ENCODE measurements at places on chromosomes 12 and 14.

DNA sequence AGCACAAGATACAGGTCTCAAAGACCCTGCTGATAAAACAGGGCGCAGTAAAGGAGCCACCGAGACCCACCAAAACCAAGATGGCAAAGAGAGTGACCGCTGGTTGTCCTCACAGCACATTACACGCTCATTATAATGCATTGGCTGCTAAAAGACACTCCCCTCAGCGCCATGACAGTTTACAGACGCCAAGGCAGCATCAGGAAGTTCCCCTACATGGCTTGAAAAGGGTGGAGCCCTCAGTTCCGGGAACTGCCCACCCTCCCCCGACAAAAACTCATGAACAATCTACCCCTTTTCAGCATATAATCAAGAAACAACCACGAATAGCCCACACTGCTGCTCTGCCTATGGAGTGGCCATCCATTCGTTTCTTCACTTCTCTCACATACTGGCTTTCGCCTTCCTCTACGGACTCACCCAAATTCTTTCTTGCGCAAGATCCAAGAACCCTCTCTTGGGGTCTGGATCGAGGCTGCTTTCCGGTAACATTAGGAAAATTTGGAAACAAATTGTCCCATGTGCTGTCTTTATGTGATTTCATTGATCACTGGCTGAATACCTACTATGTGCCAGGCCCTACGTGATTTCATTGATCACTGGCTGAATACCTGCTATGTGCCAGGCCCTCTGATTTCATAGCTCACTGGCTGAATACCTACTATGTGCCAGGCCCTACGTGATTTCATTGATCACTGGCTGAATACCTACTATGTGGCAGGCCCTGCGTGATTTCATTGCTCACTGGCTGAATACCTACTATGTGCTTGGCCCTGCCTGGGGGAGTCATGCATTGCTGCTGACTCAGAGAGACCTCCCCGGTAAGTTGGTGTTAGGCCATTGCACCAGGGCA, 126.4 kb downstream of the PIWIL1 start:
- no peak for DNase-seq

DNA sequence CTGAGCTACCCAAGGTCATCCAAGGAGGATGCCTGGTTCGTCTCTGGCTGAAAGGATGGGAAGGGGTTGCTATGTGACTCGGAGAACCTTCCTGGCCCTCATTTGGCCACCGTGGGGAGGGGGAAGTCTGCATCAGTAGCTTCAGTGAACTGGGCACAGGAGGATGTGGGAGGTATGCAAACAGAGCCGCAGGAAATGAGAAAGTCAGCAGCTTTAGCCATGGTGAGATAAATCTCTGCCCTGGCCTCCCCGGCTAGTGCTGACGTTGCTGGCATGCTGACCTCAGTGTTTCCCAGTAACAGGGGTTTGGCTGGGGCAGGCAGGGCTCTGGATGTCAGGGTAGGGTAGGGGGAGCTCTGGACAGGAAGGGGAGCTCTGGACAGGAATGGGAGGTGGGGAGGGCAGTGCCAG, 2.3 kb upstream of the CEBPE start:
- no peak for DNase-seq

GRCh38 chr14:27228053-27228452, 630.2 kb upstream of the NOVA1 start:
- peak; percentile 3 for DNase-seq

DNA sequence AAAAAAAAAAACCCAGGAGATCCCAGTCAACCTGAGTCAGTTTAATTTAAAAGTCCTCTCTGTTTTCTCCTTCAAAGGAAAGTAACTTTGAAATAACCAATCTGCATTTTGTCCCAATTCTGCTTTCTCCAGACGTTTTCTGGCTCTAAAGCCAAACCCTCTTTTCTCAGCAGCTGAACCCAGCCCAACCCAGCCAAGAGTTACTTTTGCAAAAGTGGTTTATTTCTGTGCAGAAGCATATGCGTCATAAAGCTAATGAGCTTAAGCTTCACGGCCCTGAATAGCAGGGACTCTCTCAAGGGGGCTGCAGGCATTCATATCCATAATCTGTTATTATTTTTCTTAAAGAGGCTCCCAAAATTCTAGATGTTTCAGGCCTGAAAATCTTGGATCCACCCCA, 176.6 kb downstream of the GALC start:
- DNase-seq, result no peak

DNA sequence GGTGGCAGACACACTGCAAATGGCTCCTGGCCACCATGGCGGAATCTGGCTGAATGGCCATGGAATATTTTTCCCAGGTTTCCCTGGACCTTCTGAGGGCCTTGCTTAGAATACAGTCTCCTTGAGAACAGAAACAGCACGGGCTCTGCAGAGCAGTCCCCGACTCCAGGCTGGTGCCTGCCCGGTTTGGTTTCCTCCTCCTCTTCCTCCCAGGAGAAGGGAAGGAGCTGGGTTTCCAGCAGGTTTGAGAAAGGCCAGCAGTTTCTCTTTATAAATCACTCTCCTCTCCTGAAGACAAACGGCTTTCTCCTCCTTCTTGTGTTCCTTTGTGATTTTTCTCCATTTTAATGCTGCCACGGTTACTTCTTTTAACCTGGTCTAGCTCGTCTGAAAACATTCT, 106.8 kb upstream of the RFLNA start:
- DNase-seq, result no peak

DNA sequence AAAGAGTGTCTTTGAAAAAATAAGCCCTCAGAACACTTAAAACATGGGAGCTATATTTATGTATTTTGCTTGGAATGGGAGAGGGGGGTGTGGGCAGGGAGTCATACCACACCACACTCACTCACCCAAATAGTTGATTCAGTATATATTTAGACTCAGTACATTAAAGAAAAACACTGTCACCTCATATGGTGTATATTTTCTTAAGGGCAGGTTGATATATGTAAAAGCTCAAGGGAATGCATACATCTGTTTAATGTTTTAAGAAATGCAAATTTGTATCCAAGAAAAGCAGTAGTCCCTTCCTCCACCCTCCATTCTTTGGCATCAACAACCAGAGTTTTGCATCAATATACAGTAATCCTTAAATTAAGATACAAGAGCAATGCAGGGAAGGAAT, 1.4 kb downstream of the NFYB start:
- DNase-seq, result no peak

GRCh38 chr14:22305607-22306006, 283.4 kb downstream of the DAD1 start:
- no peak for DNase-seq

- DNase-seq, result no peak
Observed at GRCh38 chr12:115260762-115261675, 577.0 kb upstream of the TBX3 start.

GRCh38 chr14:68637106-68638021, 155.5 kb downstream of the ZFP36L1 start:
- DNase-seq, result no peak

DNA sequence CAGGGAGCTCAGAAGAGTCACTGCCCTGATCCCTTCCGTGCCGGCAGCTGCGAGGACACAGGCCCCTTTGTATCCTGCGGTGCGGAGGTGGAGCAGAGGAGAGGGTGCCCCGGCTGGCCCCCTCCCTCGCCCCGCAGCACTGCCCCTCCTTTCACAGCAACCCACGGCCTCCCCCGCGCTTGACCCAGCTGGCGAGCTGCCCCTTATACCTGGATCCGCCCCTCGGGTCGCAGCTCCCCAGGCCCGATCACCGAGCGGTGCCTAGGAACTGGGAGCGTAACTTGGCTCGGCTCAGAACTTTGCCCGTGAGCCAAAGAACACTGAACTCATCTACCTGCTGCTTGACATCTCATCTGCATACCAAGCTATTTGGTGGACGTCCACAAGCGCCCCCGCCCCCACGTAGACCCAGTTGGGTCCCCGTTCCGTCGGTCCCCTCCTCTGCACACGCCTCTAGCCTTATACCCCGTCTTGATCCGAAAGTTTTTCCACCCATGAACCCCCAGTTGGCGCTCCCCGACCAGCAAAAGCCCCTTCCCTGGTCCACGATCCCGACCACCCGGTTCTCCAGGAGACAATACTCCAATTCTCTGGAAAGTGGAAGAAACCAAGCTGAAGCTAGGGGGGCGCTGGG, 697 bp upstream of the DNAJC14 start:
- no peak for DNase-seq

- no peak for DNase-seq
Observed at GRCh38 chr12:122850695-122851350, 15.6 kb downstream of the HIP1R start.

GRCh38 chr12:16163901-16164300, 113.6 kb downstream of the SLC15A5 start:
- peak; percentile 27 for DNase-seq

DNA sequence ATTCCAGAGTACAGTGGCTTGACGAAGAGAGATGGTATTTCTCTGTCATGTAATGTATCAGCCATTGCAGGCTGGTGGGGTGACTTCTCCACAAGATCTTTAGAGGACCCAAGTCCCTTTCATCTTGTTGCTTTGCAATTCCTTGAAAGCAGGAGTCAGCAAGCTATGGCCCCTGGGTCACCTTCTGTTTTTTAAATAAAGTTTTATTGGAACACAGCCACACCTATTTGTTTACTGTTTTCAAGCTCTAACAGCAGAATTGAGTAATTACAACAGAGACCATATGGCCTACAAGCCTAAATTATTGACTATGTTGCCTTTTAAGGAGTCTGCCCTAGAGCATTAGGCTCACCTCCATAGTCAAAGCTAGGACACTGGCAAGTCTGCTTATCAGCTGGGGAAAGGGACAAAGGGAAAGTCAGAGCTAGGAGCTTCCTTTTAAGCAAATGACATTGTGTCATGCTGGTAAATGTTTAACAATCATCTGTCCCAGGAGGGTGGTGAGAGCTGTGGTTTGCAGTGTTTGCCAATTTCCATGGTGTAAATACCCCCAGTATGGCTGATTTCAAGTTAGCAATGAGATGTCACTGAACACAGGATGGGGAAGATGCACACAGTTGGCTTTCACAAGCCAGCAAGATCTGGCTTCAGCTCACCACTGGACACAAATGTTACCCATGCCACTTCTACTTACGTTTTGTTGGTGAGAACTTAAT, 87.7 kb upstream of the PWP1 start:
- no peak for DNase-seq

DNA sequence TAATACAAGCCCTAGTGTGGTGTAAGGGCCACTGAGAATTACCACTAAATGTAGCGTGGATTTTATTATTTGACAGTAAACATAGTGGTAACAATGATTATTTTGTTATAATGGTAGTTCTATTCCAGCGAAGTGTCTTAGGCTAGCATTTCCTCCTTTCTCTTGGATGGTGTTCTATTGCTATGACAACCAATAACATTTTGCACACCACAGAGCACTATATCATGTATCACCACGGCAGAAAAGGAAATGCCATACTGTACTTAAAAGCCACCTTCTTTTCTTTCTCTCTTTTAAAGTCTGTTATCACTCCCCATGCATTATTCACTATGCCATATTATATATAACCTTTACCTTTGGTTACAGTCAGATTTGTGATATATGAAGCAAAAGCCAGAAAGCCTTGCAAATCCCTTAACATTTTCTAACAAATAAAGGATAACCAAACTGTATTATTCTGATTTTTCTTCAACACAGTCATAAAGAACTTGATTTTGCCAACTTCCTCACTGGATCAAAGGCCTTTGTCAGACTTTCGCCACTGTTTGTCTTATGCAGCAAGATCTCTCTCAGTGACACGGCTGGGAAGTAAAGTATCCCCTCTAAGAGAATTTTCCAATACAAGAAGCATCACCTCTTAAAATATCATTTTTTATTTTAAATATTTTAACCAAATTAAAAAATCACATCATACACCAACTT, 195.8 kb downstream of the FOXN3 start:
- no peak for DNase-seq

- DNase-seq, result no peak
Observed at GRCh38 chr14:59664741-59665140, 88.1 kb upstream of the CCDC175 start.

- no peak for DNase-seq
Observed at GRCh38 chr14:22932146-22932545, 3.0 kb upstream of the PRMT5 start.

Measured in skeletal muscle cell (primary cell).